ENCODE measurements at places on chromosomes 4 and X.
A peak's percentile ranks its signal among the peaks of the same experiment; 100 is the strongest.

- DNase-seq = no peak
Observed at GRCh38 chr4:23268072-23268771, 575.5 kb downstream of the GBA3 start.

DNA sequence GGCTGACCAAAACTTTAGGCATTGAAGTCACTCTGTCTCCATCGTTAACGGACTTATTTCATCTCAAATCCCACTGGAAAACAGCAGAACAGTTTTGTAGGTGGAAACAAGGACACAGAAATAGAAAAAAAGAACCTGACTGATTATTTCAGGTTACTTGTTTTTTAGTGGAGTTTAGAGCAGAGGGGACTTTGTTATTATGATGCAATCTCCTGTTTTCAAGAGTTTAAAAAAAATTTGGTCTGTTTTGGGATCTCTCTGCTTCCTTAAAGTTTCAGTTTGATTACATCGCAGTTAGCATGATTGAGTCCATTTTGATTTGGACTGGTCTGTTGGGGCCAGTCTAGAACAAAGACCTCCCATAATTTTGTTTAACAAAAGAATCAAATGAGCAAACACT lies 13.6 kb downstream of the PROM1 start:
- no peak for DNase-seq

GRCh38 chr4:70830054-70830453 lies 9.6 kb downstream of the GRSF1 start:
- no peak for DNase-seq

- DNase-seq = no peak
Observed at GRCh38 chrX:140342410-140342809, 162.5 kb downstream of the SOX3 start.

GRCh38 chr4:42453612-42454011 lies 56.3 kb downstream of the SHISA3 start:
- no peak for DNase-seq

DNA sequence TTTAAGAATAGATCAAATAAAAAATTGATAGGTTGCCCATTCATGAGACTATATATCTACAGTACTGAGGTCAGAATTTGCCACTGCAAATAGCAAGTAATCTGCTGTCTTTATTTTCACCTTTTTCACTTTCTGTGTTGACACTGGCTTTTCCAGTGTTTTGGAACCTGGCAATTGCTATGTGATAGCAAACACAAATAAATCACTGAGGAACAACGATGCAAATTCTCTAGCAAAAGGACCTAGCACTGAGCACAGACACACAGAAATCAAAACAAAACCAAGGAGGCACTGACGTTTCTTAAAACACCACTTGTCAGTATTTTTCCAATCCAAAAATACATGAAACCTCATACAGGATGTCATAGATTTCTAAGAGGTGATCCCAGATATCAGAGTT lies 210.7 kb downstream of the DHX15 start:
- DNase-seq = no peak

GRCh38 chr4:157763490-157763889 lies 409.3 kb downstream of the GASK1B start:
- DNase-seq = no peak

- DNase-seq = no peak
Observed at GRCh38 chr4:903066-904046, 28.8 kb downstream of the GAK start.

DNA sequence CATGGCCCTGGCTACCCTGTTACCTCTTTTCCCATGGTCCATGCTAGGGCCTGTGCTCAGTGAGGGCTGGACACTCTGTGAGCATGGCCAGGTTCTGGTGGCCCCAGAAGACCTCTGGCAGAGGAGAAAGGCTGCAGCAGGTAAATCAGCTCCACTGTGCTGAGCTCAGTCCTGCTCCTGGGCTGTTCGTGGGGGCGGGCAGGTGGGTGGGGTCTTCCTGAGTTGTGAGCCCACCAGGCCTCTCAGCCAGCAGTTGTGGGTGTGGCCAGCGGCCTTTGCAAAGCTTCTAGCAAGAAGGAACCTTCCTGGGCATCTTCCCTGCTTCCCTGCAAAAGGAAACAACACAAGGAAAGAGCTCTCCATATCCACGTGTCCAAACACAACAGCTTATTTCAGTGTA lies 85.3 kb upstream of the STX18 start:
- DNase-seq = no peak

DNA sequence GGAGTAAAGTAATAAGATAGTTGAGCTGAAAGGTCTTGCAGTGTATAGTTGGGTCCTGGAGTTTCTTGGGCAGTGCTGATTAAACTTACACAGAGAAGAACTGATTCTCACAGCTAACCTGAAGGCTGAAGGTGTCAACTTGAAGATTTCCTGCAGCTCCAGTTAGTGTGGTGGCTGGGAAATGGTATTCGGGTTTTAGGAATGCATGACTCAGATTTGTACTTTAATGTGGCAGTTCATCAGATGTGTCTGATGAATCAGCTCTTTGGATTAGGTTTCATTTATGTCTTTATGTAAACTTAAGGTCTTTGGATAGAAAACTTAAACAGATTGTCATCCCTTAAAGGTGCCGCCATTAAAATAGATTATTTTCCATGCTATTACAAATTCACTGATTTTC lies 200.0 kb downstream of the IL1RAPL1 start:
- no peak for DNase-seq

DNA sequence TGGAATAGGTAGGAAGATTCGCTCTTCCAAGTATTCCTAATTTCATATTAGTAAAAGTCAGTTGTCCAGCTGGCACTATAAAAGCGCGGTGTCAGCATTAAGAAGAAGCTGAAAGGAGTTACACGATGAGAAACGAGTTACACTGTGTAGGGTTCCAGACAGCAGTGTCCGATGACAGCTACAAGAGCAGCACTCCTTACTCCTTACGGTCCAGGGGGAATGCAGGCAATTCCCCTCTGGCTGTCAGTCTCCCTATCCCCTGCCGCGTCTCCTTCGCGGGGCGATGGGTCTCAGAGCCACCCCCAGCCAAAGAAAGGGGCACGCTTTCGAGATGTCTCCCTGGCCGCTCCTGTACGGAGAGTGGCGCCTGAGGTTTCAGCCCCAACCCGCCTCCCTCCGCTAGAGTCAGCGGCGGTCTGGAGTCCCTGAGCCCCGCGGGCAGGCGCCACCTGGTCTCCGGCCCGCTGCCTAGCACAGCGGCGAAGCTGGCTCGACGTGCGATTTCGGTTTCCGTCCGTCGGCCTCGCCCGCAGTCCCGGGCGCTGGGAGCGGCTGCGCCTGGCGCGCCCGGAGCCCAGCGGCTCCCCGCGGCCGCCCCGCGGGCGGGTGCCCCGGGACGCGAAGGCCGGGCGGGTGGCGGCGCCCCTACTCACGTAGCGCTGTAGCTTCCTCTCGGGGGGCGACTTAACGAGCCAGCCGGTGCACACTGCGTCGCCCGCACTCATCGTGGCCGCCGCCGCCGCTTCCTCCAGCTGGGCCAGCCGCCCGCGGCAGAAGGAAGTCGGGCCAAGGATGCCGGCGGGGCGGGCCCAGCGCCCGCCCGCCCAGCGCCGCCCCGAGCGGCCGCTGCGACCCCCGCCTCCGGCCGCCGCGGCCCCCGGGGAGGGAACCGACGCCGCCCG lies at the start of gene GAB3:
GAB3 (minus strand) TSS at position 777 of the 902 bp plus-strand sequence; CDS start at position 725, 52 bp downstream.
- no peak for DNase-seq

DNA sequence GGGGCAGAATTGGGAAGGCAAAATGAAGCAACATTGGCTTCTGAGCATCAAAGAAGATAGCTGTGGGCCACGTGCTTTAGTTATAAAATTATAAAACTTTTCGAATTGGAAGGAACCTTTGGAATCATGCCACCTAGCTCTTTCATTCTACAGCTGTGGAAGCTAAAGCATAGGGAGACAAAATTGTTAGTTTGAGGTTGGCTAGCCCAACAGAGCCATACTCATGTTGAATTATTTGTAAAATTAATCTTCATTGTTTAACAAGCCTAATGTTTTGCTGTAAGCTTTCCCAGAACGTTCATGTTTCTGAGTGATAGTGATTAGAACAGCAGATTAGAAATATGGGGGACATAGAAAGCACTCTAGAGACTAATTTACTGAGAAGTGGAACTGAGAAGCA lies 35.9 kb downstream of the HHIP start:
- no peak for DNase-seq

GRCh38 chrX:118350706-118351105 lies 4.8 kb downstream of the WDR44 start:
- no peak for DNase-seq

- peak; percentile 41 for DNase-seq
Observed at GRCh38 chrX:1673337-1673736, 58.5 kb downstream of the ASMT start.

- no peak for DNase-seq
Observed at GRCh38 chr4:11042760-11043159, 358.2 kb upstream of the CLNK start.

- no peak for DNase-seq
Observed at GRCh38 chrX:102697494-102697893, 14.8 kb upstream of the GPRASP2 start.

DNA sequence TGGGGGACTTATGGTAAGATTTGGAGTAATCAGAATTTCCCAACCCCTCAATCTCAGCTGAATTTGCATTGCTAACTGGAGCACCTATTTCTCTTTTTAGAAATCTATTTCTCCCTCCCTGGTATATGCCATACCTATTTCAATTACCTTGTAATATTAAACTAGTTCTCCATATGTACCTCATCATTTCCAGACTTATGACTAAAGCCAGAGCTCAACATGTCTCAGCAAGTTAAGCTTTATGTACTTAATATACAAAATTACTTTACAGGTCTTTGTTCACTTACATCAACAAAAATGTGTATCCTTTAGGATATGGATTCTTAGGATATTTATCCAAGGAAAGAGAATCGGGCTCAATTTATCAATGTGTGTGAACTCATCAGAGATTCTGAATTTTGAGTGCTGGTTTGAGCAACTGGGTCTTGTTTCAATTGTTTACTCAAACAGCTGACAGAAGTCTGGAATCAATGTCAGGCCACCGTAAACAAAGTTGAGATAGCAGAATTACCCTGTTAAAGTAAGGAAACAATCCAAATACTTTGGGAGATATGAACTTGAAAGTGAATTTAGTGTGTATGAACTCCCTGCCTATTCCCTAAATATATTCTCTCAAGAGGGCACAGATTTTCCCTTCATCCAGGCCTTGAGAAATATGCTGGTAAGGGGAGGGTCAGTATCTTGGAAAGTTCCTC lies 199.6 kb downstream of the VEGFC start:
- no peak for DNase-seq

DNA sequence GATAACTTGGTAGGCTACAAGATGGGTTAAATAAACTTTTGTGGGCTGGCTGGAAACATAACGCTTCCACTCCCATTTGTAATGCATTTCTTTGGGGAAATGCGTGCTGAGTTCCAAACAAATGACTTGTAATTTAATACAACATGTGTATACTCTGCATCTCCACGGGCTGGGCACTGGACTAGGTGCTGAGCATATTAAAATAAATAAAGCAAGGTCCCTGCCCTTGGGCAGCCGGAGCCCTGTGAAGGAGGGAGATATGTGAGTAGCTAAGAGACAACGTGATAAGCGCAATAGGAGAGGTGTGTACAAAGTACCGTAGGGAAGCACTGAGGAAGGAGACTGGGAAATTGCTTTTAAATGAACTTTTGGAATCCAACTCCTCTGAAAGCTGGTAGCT lies 147.2 kb upstream of the RBPJ start:
- DNase-seq = no peak

- DNase-seq = no peak
Observed at GRCh38 chr4:6915041-6916005, 5.7 kb downstream of the TBC1D14 start.
